Naive thymus-derived CD4-positive, alpha-beta T cell (primary cell): ENCODE measurements at places on chromosomes 11 and 22. TPM values are rescaled to one million over a fixed set of nuclear protein-coding genes. Genes with fewer than 3 reads are reported as not detected.

GRCh38 chr11:17799147-17799546 lies 64.6 kb downstream of the KCNC1 start:
- H3K36me3 ChIP-seq, result no peaks in the 10 kb centered on the region
- H3K4me1 ChIP-seq, result no peaks in the 10 kb centered on the region
- H3K4me3 ChIP-seq, result no peak overlapping the region

DNA sequence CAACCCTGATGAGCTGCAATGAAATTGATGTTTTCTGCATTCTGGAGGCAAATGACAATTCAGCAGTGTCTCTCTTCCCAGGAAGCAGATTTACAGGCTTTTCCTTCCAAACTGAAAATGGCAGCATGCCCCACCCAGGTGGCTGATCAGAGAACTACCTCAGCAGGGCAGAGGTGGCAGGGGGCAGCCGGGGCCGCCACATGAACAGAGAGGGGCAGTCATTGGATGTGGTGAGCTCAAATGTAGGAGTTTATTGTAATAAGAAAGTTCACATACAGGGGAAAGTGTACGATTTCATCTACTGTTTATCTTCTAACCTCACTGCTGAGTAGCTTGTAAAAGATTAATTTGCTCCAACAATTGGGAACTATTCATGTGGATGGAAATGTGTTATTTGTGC lies 15.7 kb upstream of the PARVA start:
- no peak overlapping the region for H3K27ac ChIP-seq
- H3K4me3 ChIP-seq, result no peak overlapping the region
- H3K4me1 ChIP-seq, result peaks cover 56% of the 10 kb centered on the region
- no peak for DNase-seq
- no peaks in the 10 kb centered on the region for H3K27me3 ChIP-seq
- H3K36me3 ChIP-seq, result no peaks in the 10 kb centered on the region

GRCh38 chr11:69259096-69259495 lies 34.9 kb upstream of the MYEOV start:
- H3K27ac ChIP-seq, result no peak overlapping the region
- H3K27me3 ChIP-seq, result no peaks in the 10 kb centered on the region
- H3K4me3 ChIP-seq, result no peak overlapping the region
- no peaks in the 10 kb centered on the region for H3K4me1 ChIP-seq
- DNase-seq, result no peak

GRCh38 chr11:63622323-63622722 lies 8.1 kb upstream of the PLAAT3 start:
- no peak for DNase-seq
- no peak overlapping the region for H3K27ac ChIP-seq
- no peaks in the 10 kb centered on the region for H3K4me1 ChIP-seq
- no peak overlapping the region for H3K4me3 ChIP-seq
- no peaks in the 10 kb centered on the region for H3K27me3 ChIP-seq

DNA sequence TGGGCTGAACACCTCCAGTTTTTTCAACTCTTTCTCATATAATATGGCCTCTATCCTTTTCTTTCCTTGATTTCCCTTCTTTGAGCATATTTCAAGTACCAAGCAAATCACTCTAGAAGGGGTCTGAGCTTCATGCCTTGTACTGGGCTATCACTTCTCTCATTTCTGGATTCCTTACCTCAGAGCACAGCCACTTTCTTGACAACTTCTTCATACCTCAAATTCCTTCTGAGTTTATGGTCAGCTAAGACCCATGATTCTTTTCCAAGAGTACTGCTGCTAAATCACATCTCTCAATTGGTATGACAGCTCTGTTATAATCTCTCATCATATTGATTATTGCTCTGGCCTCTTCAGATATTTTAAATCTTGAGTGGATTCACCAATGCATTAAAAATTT lies 224.8 kb upstream of the ZBED5 start:
- H3K4me1 ChIP-seq, result no peaks in the 10 kb centered on the region
- H3K4me3 ChIP-seq, result no peak overlapping the region
- no peaks in the 10 kb centered on the region for H3K36me3 ChIP-seq
- no peak for DNase-seq

GRCh38 chr11:8359521-8359920 lies 95.8 kb upstream of the LMO1 start:
- H3K27me3 ChIP-seq, result no peaks in the 10 kb centered on the region
- H3K4me1 ChIP-seq, result no peaks in the 10 kb centered on the region
- no peak overlapping the region for H3K27ac ChIP-seq

GRCh38 chr11:75461151-75461550 lies 28.1 kb upstream of the KLHL35 start:
- H3K27ac ChIP-seq, result no peak overlapping the region
- no peak overlapping the region for H3K4me3 ChIP-seq
- no peak for DNase-seq
- H3K27me3 ChIP-seq, result no peaks in the 10 kb centered on the region

Gene GAB4
- total RNA-seq, result not detected

Gene ST14
- not detected in 2 replicates for total RNA-seq

Gene KDELR3
- total RNA-seq, result not detected
